T-helper 2 cell (primary cell): ENCODE measurements at places on chromosomes 3 and 15.

DNA sequence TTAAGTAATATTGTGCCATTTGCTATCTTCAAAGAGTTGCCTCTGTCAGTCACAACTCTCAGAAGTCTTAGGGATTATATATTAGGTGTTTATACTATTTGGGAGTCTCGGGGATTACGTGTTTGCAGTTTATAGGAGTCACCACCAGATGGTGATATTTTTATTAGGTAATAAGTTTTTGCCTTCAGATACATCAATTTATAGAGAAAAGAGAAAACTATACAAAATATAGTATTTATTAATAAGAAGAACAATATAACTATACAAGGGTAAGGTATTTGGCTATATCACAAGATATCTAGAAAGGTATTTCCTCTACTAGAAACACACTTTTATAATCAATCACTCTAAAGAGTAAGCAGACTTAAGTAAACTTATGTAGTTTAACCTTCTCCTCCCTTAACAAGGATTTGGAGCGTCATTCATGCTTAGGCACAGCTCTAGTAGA is 10.7 kb upstream of the DHX36 start:
- no peak for DNase-seq

GRCh38 chr3:72347819-72348319 is 500.4 kb downstream of the SHQ1 start:
- peak; percentile 85 for DNase-seq

DNA sequence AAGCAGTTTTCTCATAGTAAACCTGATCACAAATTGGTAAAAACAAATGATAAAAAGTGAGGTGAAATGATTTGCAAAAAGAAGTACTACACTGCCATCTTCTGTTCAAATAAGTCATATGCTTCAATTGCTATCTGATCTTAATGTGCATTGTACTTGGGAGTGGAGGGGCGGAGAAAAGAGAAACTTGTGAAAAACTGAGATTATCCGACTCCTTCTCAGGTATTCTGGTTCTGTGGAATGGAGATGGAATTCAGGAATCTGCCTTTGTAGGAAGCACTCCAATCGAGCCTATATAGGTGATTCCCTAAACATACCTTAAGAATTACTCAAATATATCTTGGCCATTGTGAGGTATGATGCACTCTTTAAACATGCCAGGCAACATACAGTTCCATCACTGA is 180.6 kb downstream of the CHL1 start:
- DNase-seq: no peak

GRCh38 chr3:171455603-171456550 is 4.3 kb downstream of the TNIK start:
- DNase-seq: no peak

DNA sequence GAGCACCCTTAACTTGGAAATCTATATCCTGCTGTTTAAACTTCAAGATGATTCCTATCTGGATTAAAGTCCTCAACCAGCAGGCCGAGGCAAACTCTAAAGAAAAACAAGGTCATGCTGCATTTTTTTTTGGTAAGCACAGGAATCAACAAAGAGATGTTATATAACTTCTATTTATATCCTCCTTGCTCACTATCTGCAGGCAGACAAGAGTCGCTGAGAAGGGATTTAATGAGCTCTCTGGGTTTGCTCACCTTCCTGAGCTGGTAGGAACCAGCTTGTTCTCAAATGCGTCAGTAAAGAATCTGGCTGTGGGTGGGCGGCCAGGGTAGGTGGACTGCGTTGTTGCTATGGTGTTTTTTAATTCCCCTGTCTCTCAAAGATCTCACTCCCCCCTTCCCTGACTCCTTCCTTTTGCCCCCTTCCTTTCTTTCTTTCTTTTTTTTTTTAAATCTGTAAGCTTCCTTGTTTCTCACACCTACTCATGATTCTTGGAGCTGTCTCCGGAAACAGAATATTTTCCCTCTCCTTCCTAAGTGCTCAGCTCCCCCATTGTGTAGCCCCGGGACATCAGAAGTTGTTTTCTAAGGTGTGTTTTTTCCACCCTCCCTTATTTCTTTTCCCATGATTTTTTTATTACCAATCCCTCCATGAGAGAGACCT is 228.8 kb upstream of the BHLHE40 start:
- DNase-seq: no peak

DNA sequence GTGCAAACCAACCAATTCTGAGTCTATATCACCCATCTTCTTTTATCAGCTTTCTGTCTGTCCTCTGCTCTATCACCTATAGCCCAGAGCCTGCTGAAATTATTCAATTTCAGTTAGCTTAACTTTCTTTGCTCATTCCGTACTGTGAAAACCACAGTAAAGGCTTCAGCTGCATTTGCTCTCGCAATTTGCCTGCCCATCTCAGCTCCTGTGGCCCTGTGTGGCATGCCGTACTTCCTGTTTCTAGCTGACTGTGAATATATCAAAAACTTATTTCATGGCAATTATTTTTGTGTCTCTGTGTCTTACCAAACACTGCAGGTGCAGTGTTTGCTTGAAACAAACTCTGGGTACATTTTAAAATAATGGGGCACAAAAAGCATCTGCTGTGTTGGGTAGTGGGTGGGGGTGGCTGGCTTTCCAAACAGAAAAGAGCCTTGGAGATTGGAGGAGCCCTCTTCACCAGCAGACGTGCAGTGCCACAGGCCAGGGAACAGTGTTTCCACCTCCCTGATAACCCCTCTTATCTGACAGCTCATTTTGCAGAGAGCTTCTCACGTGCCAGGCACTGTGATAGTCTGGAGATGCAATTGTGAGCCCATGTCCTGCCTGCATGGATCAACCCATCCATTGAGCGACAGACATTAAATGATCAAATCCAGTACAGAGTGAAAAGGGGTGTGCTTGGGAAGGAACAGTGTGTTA is 45.2 kb downstream of the GASK1A start:
- DNase-seq: no peak

DNA sequence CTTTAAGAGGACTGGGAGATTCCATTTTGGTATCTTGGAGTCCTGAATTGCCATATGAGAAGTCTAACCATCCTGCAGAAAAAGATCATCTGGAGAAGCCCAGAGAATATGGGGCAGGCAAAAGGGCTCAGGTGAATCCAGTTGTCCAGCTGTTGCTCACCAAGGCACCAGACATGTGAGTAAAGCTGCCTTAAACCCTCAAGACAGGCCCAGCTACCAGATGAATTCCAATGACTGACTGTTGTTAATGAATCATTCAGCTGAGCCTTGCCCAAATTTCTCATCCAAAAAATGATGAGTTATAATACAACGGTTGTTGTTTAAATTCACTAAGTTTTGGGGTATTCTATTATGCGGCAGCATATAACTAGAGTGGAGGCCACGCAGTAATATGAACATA is 22.0 kb upstream of the NANOGP8 start:
- DNase-seq: no peak

DNA sequence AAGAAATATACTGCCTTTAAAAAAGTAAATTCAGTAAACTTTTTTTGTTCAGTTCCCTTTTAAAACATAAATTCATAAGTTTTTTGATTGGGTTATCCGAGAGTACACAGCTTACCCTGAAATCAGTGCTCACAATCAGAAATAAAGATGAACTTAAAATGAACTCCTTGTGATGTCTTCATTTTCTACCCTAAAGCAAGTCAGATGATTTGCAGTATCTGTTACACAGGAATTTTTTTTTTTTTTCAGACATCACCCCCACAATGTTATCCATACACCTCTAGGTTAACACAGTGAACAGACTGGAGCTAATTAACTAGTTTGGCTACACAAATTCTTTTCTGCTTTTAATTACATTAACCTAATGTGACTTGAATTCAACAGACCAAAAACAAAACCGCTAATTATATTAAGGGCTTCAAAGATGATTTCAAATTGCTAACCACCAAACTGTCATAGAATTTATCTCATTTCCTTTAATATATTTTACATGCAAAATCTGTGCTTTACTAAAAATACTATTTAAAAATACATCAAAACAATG is 1042.0 kb downstream of the ROBO1 start:
- no peak for DNase-seq
